Vagina (tissue), 2 donors: ENCODE measurements at places on chromosomes 12 and 14. TPM values are rescaled to one million over a fixed set of nuclear protein-coding genes. Genes with fewer than 3 reads are reported as not detected.

The CLEC12A gene
- not detected for total RNA-seq

The PTCSC3 gene
- total RNA-seq: not detected

The DIP2B gene
- total RNA-seq: 32.2 TPM

The INHBC gene
- not detected for total RNA-seq

The PRKD1 gene
- total RNA-seq: 11.8 TPM

The FAM181A gene
- total RNA-seq: not detected

The VASH1 gene
- total RNA-seq: 6.1 TPM

The BCL11B gene
- total RNA-seq: 11.5 TPM
